ENCODE measurements at places on chromosomes 7 and 10.

DNA sequence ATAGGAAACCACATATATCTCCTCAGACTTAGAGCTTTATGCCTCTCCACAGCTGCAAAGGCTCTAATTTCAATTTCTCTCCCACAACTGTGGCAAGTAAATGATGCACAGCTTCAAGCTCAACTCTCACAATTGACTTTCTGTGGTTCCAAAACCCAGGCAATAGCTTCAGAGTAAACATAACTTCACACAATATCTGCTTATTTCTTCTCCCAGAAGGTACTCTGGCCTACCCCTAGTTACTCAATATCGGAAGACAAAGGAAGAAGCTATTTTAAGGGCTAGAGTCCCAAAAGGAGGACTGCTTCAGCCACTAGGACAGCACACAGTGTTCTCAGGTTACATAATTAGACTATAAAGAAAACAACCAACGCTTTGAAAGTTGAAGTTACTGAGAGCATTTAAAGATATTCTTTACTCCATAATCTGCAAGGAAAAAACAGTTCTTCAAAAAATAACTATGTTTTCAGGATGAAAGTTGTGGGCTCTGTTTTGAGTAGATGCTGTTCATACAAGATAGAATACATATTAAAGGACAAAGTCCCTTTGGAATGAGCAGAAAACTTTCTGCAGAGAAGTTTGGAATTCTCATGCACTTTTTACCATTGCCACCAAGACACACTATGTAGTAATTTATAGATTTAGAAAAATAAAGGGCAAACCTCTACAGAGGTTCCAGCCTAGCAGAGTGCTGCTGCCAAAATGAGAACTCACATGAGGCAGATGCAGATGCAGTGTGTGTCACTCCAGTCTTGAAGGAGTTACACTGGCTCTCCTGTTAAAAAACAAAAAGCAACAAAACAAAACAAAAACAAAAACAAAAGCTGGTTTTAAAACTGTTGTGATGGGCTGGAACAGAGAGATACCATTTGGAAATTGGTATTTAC lies 81.8 kb downstream of the NT5C2 start:
- DNase-seq = no peak

GRCh38 chr10:125128397-125129075 lies 31.8 kb downstream of the CTBP2 start:
- no peak for DNase-seq

- DNase-seq = no peak
These were observed 268.3 kb upstream of the SHH start for GRCh38 chr7:156080596-156080995.

GRCh38 chr7:91852263-91852741 lies 28.2 kb downstream of the MTERF1 start:
- no peak for DNase-seq

DNA sequence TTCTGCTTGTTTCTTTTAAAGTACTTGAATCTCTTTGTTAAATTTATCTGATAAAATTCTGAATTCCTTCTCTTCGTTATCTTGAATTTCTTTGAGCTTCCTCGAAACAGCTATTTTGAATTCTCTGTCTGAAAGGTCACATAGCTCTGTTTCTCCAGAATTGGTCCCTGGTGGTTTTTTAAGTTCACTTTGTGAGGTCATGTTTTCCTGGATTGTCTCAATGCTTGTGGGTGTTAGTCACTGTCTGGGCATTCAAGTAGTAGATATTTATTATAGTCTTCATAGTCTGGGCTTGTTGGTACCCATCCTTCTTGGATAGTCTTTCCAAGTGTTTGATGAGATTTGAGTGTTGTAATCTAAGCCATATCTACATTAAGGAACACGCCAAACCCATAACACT lies 1060.6 kb downstream of the LRMDA start:
- peak; percentile 12 for DNase-seq

- DNase-seq = no peak
These were observed 86.9 kb downstream of the MPP7 start for GRCh38 chr10:28215930-28216329.

DNA sequence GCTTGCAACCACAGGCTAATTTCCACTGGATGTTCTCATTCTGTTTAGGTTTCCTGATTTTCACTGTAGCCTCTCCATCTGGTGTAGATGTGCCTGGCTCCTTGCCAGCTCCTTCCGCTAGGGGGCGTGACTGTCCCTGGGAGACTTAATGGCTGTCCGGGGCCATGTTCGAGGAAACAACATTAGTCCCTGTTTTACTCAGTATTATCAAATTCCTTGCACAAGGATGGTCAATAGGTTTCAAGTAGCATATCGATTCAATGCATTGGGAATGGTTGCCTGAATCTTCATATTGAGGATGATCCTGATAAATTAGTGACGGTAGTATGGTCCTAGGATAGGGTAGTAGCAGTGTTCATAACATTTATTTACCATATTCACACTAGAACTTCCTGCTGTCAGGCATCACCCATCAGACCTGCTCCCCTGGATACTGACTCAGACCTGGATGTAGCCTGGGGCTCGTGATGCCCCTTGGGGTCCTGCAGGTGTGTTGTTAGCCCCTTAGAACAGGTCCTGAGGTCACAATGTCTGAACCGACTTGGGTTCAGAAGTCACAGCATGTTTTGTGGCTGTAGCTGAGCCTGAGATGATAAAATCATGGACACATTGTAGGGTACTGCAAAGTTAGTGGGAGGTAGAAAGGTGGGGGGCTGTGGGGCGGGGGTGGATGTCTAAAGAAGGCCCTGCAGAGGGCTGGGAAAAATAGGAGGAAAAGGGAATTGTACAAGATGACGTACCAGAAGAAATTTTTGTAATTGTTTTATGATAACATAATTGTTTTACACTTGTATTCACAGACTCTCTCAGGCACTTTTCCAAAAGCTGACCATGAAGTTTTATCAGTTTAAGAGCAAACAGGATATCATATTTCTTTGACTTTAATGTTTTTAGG lies 8.9 kb upstream of the EXOC6 start:
- no peak for DNase-seq

GRCh38 chr10:71203716-71204115 lies 8.7 kb upstream of the UNC5B start:
- DNase-seq = no peak

- DNase-seq = no peak
These were observed 63.0 kb upstream of the MPP7 start for GRCh38 chr10:28365840-28366239.

GRCh38 chr7:44310221-44310848 lies 15.1 kb downstream of the CAMK2B start:
- no peak for DNase-seq

DNA sequence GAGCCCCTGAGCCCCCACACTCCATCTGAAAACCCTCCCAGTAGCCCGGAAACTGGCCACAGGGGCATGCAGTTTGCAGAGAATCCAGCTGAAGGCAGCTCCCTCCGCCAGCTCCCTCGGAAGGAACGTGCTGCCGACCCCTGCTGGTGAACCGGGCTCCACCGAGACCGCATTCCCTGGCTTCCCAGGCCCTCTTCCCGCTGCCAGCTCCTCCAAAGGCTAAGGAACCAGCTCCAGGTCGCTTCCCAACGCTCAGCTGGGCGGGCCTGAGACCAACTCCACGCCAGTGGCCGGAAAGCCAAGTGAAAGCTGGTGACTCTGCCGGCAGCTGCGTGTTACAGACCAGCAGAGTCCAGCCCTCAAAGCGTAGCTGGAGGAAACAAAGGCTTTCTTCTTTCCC lies 35.8 kb downstream of the GPER1 start:
- peak; percentile 34 for DNase-seq

GRCh38 chr10:15370856-15371701 lies at the start of gene FAM171A1:
FAM171A1 (minus strand) TSS chr10:15371289; CDS start chr10:15371052, 237 bp downstream.
- DNase-seq = peak; percentile 10

- DNase-seq = no peak
These were observed 11.3 kb downstream of the UNCX start for GRCh38 chr7:1243964-1244416.

GRCh38 chr10:76382381-76382851 lies 951.0 kb downstream of the LRMDA start:
- peak; percentile 10 for DNase-seq

DNA sequence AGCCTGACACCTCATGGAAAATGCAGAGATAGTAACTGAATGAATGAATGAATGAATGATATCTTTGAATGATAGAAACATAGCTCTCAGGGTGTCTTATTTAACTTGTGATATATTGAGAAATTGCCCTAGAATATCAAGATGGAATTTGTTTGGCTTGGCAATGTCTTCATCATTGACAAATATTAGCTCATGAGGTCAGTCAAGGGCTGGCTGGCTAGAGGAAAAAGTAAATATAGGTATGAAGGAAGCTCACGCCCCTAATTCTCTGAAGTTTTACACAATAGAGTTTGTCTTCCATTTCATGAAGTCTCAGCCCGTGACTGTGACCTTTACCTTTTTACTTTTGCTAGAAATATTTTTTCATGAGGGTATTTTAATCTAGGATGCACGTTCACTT lies 305.2 kb downstream of the ADARB2 start:
- no peak for DNase-seq

DNA sequence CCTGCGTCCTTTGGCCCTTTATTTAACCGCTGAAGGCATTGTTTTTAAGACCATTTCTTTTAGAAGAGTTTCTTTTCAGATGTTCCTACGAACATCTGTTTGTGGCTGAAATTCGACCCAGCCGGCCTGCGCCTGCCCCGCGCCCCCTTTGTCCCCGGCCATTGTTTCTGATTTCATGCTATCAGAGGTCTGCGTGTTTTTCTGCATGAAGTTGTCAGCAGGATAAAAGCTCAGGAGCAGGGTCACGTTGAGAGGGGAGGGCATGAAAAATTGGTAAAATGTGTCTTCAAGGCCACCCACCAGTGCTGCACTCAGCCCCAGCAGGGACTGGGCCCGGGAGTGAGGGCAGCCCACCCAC lies 43.1 kb downstream of the NKX6-2 start:
- no peak for DNase-seq

GRCh38 chr10:103619424-103620351 lies 126.2 kb downstream of the NEURL1 start:
- no peak for DNase-seq

GRCh38 chr7:98073047-98073446 lies 33.6 kb upstream of the LMTK2 start:
- DNase-seq = no peak

GRCh38 chr7:76191783-76192240 lies 9.9 kb upstream of the SRRM3 start:
- DNase-seq = no peak

- peak; percentile 62 for DNase-seq
These were observed 709 bp downstream of the ARPC1B start for GRCh38 chr7:99375070-99375807.

DNA sequence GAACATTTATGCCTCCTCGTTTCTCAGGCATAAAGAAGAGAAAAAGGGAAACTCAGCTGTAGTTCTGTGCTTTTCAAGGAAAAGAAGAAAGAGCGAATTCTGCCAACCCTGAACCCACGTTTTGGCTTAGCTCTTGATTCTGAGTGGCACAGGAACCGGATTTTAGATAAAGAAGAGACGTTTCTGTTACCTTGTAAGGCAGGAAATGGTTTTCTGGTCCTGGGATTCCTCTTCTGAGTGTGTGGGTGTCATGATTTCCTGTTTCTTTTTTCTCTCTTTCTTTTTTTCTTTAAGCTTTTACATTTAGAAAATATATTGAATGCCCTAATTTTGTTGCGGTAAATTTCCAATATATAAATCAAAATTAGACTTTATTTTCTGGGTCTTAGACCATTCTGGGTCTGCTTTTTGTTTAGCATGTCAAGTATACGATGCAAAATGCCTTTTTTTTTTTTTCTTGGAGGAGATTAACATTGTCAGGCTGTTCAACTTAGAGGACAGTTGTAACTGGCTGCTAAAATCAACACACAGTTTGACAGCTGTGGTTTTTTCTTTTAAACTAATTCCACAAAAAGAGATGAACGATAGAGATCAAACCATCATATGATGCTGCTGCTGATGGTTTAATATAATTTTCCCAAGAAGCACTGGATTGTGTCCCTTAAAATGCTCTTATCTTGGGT lies 190.8 kb downstream of the GATA3 start:
- DNase-seq = no peak

DNA sequence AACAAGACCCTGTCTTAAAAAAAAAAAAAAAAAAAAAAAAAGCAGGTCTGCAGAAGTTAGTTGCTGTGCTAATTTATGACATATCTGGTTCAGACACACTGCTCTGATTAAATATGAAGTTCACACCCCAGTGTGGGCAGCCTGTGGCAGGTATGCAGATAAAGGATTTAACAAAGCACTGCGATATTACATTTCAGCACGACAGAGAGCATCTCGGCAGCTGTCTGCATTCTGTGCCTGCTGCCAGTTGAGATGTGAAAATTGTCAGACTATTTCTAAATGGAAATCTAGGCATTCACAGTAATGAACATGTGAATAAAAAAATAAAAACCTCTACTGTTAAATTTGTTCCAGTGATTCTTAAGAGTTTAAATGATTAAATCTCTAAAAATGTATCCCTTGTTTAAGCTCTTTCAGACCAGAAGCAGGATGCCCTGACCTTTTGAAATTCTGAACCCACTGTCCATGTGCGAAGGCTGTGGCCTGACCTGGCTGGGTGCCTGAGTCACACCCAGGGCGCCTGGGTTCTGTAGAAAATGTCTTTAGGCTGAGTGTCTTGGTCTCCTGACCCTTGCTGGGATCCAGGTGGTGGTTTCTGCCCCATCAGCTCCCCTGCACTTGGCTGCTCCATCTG lies 272.9 kb downstream of the WDR37 start:
- DNase-seq = no peak

DNA sequence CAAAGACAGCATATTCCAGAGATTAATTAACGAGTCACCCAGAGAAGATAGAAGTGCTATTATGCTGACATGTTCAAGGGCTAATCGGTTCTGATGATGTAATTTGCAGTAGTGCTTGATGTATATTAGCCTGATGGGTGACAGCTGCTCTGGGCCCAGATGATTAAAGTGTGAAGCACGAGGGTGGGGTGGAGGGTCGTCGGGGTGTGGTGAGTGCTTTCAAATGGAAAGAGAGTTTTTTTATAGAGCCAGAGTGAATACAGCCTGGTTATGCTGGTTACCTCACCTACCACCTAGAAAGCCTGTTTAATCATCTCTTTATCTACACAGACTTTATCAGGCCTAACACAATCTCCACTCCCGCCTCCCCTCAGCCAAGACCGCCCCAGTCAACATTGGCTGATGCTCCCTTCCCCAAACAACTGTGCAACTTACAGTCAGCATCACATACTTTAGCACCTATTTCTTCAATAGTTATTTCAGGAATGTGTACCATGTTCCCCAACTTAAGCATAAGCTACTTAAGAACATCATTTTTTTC lies 11.5 kb upstream of the STN1 start:
- no peak for DNase-seq

DNA sequence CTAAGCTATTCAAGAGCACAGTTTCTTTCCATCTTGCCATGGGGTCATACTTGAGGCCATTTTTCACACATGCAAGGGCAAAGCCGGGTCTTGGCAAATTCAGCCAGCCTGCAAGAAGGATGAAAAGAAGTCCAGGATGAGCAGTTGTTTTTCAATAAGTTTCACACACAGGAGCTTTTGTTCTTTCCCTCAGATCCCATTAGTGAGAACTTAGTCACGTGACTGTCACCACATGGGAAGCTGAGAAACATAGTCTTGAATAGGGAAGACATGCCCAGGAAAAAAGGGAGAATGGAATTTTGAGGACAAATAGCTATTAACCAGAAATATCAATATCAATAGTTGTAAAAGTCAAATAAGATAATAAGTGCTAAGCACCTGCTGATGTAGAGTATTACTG lies 137.7 kb downstream of the AHR start:
- DNase-seq = no peak

Measured in fibroblast of the conjunctiva (primary cell).